Astrocyte of the hippocampus (primary cell): ENCODE measurements at places on chromosomes 12 and 14.

GRCh38 chr12:91133871-91134270 is 22.6 kb upstream of the LUM start:
- peak; percentile 42 for DNase-seq

DNA sequence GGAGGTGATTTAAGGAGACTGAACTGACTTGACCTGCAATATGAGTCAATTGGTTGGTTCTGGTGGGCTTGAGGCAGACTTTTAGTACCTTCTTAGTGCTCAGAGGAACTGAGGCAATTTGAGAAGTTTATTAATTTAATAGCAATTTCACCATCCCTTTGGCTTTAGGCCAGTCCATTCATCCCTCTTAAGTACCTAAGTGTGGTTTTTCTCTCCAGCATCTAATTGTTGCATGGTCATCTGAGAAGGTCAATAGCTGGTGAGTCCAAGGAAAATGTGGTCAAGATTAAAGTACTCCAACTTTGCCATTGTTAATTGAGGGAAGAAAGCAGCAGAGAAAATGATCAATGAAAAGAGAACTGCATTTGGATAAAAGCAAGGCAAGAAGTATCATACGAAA is 115.4 kb upstream of the DYRK2 start:
- DNase-seq, result no peak

- peak; percentile 74 for DNase-seq
These were observed 129.0 kb downstream of the AACS start for GRCh38 chr12:125194163-125194773.

- DNase-seq, result peak; percentile 43
These were observed 24.1 kb downstream of the NUP37 start for GRCh38 chr12:102095677-102096263.

DNA sequence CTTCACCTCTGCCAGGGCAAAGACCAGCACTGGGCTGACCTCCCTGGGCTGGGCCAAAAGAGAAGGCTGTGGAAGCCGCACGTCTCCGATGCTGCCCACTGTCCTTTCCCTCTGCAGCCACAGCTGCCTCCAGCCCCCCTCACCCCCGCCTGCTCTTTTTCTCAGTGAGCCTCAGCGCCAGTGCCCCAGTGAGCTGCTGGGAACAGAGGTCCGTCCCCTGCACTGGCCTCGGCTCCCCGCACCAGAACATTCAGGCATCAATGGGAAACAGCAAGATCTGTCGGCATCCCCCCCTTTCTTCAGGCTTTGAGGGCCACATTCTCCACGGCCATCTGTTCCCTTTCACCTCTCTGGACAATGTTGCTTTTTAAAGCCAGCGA is 398.1 kb downstream of the ZFP36L1 start:
- no peak for DNase-seq

- DNase-seq, result no peak
These were observed 40.9 kb downstream of the ATXN7L3B start for GRCh38 chr12:74578486-74578885.

- DNase-seq, result no peak
These were observed 62.3 kb downstream of the NIN start for GRCh38 chr14:50768680-50769079.

DNA sequence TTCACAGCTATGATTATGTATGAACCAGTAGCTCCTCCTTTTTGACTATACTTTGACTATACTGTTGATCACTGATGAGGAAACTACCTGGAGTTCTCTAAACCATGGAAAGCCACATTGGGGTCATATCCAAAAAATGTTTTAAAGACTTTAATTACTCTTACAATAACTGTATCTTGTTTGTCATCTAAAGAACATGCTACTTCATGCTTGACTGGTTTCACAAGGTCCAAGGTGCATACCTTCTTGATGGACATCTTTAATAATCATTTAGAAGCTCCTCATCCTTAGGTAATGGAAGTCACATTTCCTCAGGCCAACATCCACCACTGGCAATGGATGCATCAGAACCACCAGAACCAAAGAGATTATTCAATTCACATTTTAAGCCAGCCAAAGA is 29.9 kb downstream of the WASHC3 start:
- DNase-seq, result no peak

- no peak for DNase-seq
These were observed 68.7 kb downstream of the RPAP3 start for GRCh38 chr12:47636908-47637780.
